ENCODE measurements at places on chromosomes 5 and 9. TPM values are rescaled to one million over a fixed set of nuclear protein-coding genes. Genes with fewer than 3 reads are reported as not detected.

DNA sequence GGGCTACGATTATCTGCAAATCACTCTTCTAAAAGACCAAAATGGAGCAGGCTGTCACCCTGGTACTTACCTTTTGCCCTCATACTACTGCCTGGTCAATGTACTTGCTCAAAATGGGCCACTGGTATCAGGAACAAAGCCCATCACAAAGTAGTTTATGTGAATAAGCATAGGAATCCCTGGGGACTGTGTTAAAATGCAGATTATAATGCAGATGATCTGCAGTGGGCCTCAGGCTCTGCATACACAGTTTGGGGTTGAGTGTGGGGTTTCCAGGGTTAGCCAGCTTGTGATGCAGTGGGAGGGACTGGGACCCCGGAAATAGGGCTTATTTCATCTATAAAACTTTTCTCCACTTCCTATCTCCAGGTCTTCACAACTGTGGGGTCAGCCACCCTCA is 173.1 kb downstream of the HSD17B3 start:
- H3K27me3 ChIP-seq = peaks cover 28% of the 10 kb centered on the region
- no peak for DNase-seq
- H3K4me1 ChIP-seq = no peaks in the 10 kb centered on the region

- no peak overlapping the region for H3K4me3 ChIP-seq
- no peaks in the 10 kb centered on the region for H3K4me1 ChIP-seq
- H3K27ac ChIP-seq = no peak overlapping the region
- no peak for DNase-seq
- H3K27me3 ChIP-seq = no peaks in the 10 kb centered on the region
- no peaks in the 10 kb centered on the region for H3K36me3 ChIP-seq
These were observed 126.9 kb downstream of the NTRK2 start for GRCh38 chr9:84796404-84796803.

- no peaks in the 10 kb centered on the region for H3K27me3 ChIP-seq
- H3K36me3 ChIP-seq = peaks cover 5% of the 10 kb centered on the region
- H3K4me1 ChIP-seq = no peaks in the 10 kb centered on the region
- no peak for DNase-seq
- H3K4me3 ChIP-seq = no peak overlapping the region
These were observed 75.0 kb downstream of the CAVIN4 start for GRCh38 chr9:100652850-100653249.

The DENND1A gene
- total RNA-seq = 18.5 TPM

The MAPKAP1 gene
- 42.8 TPM for total RNA-seq
